ENCODE measurements at places on chromosomes 6 and 20.
A peak's percentile ranks its signal among the peaks of the same experiment; 100 is the strongest.

- no peak for DNase-seq
Observed at GRCh38 chr6:158387036-158387435, 74.8 kb downstream of the TULP4 start.

DNA sequence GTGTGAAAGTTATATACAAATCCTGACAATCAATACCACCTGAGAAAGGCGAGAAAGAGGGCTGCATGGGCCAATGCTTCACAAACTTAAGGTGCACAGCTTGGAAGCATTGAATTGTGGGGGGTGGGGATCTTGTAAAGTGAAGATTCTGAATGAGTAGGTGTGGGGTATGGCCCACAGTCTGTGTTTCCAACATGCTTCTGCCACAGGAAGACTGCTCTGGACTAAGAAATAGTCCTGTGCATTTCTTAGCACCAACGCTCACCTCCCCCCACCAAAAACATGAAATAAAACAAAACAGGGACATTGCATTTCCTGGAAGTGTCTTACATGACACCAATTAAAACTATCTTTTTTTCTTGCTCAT lies 21.9 kb upstream of the TRAM2 start:
- DNase-seq, result no peak

DNA sequence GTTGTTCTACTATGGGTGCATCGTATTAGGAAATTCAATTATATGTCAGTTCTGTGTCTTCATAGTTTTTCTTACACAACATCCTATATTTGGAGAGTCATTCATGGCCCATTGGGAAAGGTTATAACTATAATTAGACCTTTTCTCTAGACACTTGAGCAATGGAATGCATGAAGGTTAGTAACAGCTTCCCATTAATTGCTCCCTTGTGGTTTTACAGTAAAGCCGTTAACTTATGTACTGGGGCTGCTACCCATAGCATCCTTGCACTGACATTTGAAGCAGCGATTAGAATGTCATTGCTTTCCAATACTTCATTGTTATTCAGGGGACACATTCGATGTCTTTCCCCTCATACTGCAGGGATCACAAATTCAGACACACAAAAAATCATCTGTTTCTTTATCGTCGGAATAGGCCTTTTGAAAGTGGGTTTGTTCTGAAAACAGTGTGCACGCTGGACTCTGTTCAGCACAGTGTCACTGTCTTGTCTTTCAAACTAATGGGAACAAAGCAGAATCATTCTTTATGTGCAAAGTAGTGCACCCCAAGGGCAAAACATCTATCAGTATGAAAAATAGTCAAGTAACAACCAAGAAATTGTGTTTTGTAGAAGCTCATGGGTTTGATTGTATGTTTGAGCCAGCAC lies 634.3 kb upstream of the MAP3K7 start:
- DNase-seq, result no peak

GRCh38 chr6:18632670-18633410 lies 245.7 kb downstream of the RNF144B start:
- DNase-seq, result no peak

- peak; percentile 34 for DNase-seq
Observed at GRCh38 chr6:143510991-143511891, at the start of gene FUCA2. TSS of gene FUCA2 (minus strand) at chr6:143511720. CDS start at chr6:143511634, 86 bp downstream.

DNA sequence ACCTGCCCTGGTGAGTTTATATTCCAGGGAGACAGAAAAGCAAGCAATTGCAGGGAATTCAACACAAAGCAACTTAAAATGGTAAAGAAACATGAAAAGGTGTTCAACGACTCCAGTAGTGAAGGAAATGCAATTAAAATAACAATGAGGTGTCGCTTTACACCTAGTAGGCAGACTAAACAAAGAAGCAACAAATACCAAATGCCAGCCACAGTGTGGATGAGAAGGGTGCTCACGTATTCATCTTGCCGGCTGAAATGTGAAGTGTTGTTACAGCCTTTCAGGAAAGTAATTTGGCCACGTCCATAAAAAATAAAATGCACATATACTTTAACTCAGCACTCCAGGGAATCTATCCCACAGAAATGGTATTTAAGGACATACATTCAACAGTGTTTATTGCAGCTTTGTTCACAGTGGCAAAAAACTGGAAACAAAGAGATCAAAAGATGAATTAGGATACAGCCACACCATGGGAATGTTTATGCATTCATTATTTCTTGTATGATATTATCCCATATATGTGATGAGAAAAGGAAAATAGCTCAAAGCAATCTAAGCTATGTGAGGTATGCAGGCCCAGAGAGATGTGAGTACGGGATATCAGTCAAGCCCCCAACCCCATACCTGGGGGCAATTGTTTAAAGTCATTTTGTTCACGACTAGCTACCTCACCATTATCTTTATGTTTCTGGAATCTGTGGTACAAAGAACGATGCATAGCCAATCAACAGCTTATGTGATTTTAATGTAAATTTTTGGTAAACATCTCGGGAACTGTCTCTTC lies 266.0 kb upstream of the SOX4 start:
- DNase-seq, result no peak

- peak; percentile 35 for DNase-seq
Observed at GRCh38 chr6:136526196-136526930, 23.9 kb downstream of the MAP7 start.

DNA sequence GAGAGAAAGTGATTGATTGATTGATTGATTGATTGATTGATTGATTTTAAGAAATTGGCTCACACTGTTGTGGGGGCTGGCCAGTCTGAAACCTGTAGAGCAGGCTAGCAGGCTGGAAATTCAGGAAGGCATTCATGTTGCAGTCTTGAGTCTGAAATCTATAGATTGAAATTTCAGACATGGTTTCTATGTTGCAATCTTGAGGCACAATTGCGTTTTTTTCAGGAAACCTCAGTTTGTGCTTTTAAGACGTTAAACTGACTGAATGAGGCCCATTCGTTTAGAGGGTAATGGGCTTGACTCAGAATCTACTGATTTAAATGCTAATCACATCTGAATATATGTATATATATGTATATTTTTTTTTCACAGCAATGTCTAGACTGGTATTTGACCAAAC lies 106.3 kb downstream of the STXBP5 start:
- DNase-seq, result no peak

DNA sequence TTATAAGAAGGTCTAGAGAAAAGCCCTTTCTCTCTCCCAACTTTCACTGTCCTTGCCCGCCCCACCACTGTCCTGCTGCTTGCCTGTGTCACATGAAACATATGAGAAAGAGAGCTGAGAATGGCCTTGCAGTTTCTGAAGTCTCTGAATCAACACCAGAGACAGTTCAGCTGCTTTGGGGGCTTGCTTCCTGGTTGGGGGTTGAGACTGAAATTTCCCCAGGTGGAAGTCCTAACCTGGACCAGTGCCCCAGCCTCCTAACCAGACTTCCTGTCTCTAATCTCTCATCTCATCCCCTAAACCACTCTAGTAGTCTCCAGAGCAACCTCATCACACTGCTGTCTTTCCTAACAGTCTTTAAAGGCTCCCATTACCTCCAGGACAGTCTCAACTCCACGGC lies 10.7 kb downstream of the TRAM2 start:
- no peak for DNase-seq

DNA sequence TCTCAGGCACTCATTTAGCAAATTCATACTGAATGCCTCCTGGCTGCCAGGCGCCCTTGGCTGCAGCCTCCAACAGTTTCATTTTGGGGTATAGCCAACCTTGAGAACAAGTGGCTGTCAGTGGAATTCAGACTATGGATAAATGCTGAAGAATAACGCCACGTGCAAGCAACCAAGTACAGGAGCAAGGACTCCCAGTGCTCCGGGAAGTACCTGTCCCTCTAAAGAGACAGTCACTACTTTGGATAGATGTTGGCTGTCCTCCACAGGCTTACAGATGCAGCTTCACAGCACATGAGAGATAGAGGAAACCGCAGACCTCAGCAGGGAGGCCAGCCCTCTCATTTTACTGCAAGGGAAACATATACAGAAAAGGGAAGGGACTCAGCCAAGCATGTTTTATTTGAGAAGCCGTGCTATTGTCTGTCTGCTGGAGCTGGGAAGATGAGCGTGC lies 658.2 kb downstream of the PTPRT start:
- no peak for DNase-seq

DNA sequence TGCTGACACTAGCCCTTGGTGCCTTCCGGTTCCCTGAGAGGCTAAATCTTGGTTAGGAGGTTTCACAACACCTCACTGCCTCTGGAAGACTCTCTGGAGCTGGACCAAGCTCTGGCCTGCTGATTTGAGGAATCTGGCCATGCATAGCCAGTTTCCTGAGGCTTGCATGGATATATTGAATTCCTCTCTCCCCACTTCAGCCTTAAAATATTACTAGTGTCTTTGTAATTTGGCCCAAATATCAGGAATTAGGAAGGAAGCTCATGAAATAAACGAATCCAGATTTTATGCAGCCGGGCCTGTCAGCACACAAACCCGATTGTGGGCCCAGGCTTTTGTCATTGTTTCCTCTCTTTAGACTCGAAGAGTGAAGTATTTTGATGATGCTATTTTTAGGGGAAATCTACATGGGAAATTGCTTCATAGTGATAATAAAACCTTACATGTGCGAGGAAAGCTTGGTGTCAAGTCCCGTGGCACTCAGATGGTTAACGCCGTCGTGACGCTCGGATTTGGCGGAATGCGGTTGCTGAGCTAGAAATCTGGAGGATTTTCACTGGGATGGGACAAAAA lies 144.4 kb downstream of the PHACTR3 start:
- peak; percentile 80 for DNase-seq

DNA sequence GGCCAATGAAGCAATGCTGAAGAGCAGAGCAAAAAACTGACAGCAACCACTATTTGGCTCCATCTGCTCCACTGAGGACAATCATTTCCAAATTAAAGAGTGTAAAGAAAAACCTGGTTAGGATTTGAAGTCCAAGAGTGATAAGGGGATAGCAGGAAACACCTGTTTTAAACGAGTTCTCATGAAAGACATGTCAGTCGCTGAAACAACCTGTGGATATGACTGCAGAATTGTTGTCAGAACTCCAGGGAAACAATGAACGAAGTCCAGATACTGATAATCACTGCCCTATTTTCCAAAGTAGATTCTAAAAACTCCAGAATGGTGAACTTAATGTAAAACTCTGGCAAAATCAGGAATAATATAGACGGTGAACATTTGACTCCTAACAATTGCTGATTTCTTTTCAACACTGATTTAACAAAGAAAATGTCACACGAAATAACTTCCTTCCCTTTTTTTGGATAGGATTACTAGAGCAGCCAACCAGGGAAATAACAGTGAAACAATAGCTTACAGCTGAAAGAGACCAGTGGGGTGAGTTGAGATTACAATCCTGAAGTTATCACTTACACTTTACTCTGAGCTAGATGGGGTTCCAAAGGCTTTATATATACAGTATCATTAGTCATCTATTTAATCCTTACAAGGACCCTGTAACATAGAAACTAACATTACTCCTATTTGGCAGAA lies 83.7 kb downstream of the ELOVL5 start:
- no peak for DNase-seq

- DNase-seq, result no peak
Observed at GRCh38 chr6:135637701-135638100, 140.2 kb upstream of the AHI1 start.

GRCh38 chr20:13863244-13863643 lies 78.4 kb downstream of the NDUFAF5 start:
- no peak for DNase-seq

GRCh38 chr6:136607932-136608772 lies 57.9 kb upstream of the MAP7 start:
- DNase-seq, result no peak

- DNase-seq, result no peak
Observed at GRCh38 chr6:138907167-138907566, 80.9 kb downstream of the REPS1 start.

DNA sequence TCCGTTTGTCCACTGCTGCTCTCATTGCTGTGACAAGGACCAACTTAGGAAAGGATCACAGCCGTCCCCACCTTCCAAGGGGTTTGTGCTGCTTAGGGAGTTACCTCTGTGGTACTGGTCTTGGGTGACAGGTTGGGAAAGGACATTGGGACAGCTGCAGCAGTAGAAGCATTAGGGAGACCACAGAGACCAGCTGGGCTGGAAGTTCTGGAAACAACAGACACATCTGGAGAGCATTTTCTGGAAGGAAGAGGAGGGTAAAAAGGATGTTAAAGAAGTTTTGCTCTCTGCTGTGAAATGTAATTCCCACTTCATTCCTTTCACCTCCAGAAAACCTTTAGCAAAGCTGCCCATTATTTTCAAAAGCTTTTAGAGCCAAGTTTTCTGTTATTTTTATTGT lies 304.2 kb downstream of the LRFN2 start:
- no peak for DNase-seq

- DNase-seq, result no peak
Observed at GRCh38 chr6:114997813-114998292, 655.0 kb upstream of the HS3ST5 start.
